Activated CD4-positive, alpha-beta memory T cell treated with anti-CD3 and anti-CD28 coated beads for 36 hours (primary cell): ENCODE measurements at places on chromosomes 4 and X.

GRCh38 chr4:28565396-28565795 lies 1704.8 kb downstream of the STIM2 start:
- no peak for DNase-seq

- no peak for DNase-seq
These were observed 22.3 kb upstream of the XPNPEP2 start for GRCh38 chrX:129716507-129716906.

DNA sequence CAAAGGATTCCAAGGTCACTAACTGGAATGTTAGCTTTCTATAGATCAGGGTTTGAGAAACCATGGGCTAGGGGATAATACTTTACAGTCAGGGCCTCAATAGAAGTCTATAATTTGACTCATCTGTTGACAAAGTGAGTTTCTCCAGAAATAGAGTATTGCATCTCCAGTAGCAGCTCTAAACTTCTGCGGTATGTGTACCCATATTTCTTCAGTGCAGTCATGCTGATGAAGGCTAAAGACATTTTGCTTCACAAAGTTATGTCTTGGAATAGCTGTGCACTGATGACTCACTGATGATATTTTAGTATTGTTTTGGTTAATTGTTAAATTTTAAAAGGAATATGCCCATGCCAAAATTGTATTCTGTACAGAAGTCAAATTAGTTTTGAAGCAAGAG lies 464.9 kb upstream of the AMOT start:
- no peak for DNase-seq

DNA sequence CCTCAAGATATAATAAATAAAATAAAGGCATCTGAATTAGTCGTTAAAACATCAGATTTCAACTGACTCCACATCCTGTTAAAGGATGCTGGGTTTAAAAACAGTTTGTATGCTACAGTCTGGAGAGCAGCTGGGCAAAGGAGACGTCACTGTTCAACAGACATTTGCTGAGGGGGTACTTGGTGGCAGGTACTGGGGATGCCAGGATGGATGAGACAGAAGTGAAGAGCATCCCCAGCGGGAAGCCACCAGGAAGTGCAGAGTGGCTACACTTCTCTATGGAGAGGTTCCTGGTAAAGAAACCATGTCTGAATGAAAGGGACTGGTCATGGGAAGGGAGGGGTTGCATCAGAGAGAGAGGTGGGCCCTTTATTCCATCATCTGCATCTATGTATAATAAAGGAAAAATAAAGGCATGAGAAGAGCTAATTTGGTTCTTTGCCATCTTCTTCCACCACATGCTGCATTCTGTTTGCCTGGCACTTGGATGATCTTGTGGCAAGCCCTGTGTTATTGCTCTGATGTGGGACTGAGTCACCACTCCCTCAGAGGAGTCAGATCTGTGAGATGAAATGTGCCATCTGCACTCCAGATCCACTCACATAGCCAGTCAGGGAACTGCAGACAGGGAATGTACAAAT lies 145.0 kb downstream of the SOWAHB start:
- no peak for DNase-seq

GRCh38 chr4:1237981-1238675 lies 10.8 kb downstream of the CTBP1 start:
- DNase-seq, result no peak
